ENCODE measurements at places on chromosomes 7 and 10.

DNA sequence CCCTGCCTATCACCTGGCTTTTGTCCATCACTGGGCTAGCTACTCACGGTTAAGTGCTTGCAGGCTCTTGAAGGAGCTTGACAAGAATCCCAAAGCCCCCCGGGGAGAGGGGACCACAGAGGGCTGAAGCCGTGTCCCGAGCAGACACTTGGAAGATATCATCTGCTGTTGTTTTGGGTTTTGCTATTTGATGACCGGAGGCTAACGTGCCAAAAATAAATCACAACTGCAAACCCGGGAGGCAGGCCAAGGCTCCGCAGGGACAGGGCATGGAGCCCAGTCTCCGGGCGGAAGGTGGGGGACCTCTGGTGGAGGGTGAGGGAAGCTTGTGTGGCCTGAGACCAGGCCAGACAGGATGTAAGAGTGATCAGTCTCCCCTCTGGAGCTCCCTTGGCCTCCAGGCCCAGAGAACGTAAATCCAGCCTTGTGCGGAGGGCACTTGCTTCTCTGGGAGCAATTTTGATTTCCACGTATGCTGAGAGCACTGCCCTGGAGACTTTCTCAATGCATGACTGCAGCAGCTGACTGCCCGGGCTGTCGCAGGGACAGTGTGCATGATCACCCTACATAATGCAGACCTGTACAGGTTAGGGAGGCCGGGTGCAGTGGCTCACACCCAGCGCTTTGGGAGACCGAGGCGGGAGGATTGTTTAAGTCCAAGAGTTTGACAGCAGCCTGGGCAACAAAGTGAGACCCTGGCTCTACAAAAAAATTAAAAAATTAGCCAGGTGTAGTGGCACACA, at the start of gene PHKG1:
Gene PHKG1, minus strand, starts transcription at position 164 of the 743 bp plus-strand sequence. CDS start 4,011 bp downstream, outside the sequence.
- no peak for DNase-seq

GRCh38 chr10:7787150-7787856, 490 bp downstream of the KIN start:
- DNase-seq: no peak

DNA sequence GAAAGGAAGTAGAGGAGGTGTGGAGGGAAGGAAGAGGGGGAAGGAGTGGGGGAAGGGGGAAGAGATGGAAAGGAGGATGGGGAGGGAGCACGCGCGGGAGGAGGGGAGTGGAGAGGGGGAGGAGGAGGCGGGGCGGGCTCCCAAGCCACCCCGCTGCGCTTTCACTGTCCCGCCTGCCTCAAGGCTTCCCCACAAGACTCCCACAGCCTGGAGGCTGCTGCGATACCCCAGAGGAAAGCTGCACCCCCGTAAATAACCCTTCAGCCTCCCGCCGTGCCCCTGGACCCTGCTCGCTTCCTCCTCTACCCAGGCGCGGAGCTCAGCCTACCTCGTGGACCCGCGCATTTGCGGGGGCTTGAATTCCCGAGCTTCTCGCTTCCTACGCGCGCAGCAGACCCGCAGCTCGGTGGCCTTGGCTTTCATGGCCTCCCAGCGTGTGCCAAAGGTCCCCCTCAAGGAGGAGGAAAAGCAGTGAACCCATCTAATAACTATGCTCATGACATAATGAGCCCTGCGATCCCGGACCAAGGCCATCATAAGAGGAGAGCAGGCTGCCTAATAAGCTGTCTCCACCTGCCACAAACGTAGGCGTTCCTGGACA, at the start of gene C10orf67:
Gene C10orf67, minus strand, starts transcription at position 557 of the 601 bp plus-strand sequence. Its CDS starts 23 bp downstream, at position 534.
- no peak for DNase-seq

- no peak for DNase-seq
These were observed 306.7 kb upstream of the MBL2 start for GRCh38 chr10:53079283-53079682.

GRCh38 chr10:122130474-122131110, 140.5 kb upstream of the BTBD16 start:
- DNase-seq: no peak

GRCh38 chr7:55469271-55469681, 103.0 kb downstream of the VOPP1 start:
- no peak for DNase-seq

DNA sequence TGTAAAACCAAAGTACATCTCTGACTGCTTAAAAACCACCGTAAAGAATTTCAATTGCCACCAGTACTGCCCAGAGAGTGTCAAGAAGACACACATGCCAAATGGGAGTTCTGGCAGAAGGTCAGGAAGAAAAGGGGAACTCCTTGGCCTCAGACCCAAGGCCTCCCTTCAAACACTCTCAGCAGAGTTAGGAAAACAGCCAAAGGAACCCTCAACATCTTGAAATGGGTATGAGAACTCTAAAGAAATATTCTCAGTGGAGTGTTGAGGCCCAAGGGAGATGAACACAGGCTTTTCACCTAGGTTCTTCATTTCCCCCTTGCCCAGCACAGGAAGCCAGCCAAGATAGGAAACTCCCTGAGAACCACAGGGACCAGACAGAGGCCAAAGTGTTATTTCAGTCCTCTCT, 96.1 kb upstream of the ASAH2 start:
- no peak for DNase-seq

DNA sequence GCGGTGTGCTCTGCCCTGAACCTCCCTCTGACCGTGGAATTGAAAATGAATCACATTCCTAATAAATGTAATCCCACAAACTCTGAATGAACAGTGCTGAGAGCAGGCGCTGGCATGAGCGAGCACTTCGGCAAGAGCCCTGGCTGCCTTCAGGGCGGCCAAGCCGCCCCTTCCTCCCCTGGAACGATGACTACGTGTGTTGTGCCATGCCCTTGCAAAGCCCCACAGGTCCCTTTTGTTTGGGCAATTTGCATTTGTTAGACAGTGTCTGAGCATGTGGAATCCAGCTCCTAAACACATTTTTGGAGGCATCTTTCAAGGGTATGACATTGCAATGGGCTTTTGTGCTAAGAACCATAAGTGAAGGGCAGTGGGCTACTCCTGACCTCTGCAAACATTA, 95.6 kb upstream of the MKI67 start:
- DNase-seq: no peak

DNA sequence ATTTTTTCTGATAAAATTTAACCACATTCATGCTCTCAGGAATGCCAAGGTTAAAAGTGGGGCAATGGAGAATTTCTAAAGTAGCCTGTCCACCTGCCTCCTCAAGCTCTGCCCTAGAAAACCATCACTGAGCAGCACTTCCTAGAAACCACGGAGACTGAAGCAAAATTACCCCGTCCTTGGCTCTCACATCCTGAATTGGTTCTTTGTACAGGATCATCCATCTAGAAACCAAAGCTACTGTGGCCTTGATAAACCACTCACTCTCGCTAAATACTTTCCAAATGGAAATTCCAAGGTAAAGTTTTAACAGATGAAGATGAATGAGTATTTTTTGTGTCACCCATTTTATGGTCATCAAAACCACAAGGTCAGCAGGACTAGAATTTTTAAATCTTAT, 96.6 kb downstream of the AVL9 start:
- DNase-seq: no peak

DNA sequence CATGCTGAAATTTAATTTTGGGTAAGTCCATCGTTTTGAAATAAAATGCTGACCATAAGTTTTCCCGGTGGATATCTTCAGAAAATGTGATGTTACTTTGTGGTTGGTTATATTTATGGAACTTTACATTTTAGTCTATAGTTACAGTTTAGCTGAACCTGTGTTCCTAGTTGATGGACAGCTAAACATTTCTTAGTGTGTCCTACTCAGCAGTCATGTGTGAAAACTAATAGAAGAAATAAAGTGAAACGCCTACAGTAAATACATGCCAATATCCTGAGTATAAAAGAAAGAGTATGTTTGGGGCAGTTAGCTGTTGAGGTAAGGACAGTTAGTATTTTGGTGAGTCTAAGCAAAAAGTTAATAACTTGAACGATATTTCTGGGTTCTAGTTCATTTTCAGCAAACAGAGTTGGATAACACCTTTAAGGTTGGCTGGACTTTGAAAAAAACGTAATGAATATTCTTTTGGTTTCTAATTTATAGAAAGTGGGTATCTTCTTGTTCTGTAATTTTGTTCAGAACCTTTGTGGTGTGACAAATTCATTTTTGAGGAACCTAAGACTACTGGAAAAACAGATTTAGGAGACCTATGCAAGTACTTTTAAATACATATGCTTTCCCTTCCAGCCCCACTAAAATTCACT, 28.7 kb downstream of the LCOR start:
- no peak for DNase-seq

GRCh38 chr10:1084011-1084950, 28.1 kb downstream of the WDR37 start:
- no peak for DNase-seq

DNA sequence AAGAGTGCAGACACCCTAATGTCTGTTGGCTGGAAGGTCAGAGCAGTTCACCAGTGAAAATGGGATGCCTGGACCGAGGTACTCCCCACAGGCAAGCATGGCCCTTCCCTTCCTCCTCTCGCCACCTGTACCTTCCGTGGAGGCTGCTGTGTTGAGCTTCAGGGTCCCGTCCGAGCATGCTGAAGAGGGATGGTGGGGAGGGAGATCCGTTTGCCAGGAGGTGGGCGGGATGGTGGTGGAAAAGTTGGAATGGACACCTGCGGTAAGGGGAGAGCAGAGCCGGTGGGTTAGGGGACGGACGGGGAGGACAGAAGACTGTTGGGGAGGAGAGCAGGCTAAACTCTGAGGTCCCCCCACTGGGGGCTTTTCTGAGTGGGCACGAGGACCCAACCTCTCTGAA, 15.9 kb upstream of the ZNF777 start:
- DNase-seq: peak; percentile 41

DNA sequence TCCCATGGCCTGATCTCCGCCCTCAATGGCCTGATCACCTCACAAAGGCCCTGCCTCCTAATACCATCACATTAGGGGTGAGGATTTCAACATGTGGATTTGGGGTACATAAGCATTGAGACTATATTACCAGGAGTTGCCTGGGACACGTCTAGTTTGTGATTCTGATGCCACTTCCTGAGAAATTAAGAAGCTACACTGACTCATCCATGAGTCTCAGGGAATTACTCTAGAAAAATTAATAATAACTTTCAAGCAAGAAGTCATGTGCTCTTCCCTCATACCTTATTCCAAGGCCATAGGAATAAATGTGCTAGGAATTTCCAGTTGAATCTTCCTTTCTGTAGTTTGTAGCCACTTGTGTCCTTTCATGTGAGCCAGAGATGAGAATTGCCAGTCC, 519.3 kb upstream of the MKI67 start:
- DNase-seq: no peak

DNA sequence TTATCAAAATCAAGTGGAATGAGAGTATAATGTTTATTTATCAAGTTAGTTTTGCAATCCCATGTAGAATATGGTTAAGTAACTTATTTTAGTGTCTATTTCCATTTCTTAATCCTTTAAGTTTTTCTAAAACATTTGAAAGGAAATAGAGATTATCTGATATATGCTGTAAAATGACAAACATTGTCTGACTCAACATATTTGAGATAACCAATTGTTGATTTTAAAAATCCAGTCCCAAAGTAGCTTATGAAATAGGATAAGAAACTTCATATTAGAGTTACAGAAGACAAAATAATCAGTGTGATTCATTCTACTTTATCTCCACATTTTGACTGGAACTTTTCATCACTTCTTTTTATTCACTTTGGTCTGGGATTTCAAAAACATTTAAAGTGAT, 38.7 kb upstream of the CDK1 start:
- no peak for DNase-seq

DNA sequence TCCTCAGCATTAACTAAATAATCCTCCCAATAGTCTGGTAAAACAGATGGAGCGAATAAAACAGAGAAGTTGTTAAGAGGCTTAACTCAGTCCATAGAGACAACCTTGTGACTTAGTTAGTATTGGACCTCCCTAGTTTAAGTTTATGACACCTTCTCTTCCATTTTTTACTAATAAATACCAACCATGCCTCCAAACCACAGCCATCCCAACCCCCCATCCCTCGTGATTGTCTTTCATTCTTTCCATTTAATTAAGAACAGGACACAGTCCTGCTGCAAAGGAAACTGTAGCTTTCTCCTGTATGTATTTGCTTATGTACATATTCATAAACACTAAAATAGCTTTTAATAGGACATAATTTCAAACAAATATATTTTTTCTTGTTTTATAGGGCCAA, 238.2 kb downstream of the SEMA3D start:
- DNase-seq: no peak

DNA sequence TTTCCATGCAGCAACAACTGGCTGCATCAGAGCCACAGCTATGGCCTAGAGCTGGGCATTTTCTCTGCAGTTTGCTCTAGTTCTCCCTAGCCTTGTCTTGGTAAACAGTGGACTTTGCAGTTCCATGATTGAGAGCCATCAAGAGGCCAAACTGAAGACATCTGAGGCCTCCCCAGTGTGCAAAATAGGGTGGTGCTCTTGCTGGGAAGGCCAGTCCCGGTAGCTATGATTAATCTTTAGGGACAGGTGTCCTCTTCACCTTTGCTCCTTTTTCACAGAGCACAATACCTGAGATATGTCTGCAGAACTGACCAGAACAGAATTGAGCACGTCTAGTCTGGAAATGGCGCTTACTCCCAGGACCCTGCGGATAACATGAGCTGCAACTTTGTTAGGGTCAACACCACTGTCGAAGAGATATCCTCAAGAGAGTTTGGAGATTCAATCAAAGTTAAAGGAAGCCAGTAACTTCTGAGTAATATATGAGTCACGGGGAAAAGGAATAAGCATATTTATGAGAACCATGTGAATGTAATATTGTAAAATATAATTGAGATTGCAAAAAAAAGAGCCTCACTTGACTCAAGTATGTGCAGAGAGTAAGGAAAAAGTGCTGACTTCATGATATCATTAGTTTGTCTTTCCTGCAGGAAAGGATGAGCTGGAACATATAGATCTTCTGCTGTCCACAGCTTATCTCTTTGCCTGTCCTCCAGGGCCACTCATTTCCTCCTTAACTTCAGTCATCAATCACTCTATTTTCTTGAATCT, 76.7 kb downstream of the ANK3 start:
- no peak for DNase-seq

DNA sequence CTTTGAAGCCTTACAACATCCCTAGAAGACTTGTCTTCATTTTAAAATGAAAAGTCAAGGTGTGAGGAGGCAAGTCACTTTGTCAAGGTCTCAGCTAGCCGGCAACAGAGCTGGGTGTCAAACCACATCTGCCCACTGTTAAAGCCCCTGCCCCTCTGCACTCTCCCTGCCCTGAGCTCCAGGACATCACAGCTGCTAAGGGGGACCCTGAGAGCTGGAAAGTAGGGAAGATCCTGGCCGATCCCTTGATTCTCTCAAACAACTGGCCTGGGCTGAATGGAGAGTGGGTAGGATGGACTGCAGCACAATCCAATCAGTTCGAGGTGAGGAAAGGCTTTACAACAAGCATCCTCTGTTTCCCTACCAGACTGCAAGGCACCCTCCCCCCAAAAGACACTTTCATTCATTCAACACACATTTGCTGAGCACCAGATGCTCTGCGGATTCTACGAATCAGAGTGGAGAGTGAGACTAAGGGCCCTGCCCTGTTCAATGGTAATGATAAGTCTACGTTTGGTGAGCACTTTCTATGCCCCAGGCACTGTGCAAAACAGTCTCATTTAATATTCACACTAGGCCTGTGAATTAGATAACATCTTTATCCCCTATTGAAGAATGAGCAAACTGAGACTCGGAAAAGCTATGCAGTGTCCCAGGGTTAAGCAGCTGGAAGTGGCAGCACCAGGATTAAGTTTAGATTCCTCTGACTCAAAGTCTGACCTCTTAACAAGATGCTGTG, 148.1 kb downstream of the HERPUD2 start:
- DNase-seq: no peak

- no peak for DNase-seq
These were observed 81.4 kb downstream of the NRBF2 start for GRCh38 chr10:63214571-63214970.
